ENCODE measurements at places on chromosomes 3 and 15.

DNA sequence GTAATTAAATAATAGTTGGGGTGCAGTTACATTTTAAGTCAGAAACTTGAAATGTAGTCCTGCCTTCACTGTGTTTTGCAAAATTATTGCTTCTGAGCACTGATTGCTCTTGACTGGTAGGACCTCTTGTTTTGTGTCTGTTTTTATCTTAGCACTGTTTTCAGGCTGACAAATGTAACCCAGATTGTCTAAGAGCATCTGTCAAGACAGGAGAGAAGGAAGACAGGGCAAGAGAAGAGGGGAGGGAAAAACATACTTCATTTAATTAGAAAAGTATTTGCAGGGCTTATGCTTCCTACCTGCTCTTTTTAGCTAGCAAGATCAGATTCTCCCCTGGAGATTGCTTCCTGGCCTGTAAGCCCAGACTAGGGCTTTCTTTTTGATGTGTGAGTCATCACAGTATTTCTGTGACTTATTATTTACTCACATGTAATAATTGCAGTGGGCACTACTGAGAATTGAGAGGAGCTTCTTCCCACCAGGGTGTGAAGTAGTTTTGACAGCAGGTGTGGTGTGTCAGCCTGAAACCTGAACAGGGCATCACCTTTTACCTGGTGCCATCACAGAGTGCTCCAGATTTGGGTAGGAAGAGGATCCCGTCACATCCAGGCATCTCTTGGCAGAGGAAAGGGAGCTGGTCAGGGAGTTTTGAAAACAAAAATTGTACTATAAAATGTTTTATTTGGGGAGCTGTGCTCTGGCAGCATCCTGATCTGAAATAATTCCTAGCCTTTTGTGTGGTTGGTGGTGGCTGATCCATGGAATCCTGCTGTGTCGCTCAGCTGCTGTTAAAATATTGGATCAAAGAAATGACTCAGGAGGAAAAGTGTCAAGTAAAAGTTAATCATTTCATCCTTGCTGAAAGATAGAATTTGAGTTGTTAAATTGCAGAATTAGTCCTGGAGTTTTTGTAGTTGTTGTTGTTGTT, 98.2 kb downstream of the TMEM108 start:
- no peak for DNase-seq

DNA sequence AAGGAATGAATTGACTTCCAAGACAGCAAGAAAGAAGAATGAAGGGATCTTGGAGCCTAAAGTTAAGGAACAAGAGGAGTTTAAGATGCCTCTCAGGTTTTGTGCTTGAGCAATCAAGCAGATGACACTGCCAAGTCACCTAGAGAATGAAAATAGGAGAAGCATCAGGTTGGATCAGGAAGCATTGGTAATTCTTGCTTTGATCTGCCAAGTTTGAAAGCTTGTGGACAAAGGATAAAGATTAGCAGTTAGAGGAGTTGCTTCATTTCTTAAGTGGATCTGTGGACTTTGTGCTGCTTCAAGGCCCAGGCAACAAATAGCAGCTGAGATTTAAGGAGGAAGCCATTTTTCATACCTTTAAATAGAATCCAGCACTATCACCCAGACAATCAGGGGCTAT, 35.6 kb downstream of the FRMD5 start:
- no peak for DNase-seq

GRCh38 chr3:52458770-52459545, 3.6 kb downstream of the NISCH start:
- DNase-seq = no peak

DNA sequence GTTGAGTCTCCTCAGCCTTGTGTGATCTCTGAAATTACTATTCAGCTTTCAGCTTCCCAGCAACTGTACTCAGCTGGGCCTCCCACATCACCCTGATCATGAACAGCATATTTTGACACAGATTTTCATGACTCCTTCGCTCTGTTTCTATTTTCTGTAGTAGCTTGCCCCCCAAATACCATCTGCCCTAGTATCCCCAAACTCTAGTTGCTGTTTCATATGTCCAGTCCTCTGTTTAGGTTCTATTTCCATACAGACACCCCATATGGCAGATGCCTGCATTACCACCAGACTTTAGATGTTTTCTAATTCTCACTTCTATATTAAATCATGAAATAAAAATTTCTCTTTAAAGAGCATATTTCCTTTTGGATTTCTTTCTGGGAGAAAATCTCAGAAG, 217.2 kb upstream of the ARPP21 start:
- DNase-seq = no peak

- no peak for DNase-seq
Observed at GRCh38 chr3:120568598-120568997, 27.5 kb upstream of the NDUFB4 start.

DNA sequence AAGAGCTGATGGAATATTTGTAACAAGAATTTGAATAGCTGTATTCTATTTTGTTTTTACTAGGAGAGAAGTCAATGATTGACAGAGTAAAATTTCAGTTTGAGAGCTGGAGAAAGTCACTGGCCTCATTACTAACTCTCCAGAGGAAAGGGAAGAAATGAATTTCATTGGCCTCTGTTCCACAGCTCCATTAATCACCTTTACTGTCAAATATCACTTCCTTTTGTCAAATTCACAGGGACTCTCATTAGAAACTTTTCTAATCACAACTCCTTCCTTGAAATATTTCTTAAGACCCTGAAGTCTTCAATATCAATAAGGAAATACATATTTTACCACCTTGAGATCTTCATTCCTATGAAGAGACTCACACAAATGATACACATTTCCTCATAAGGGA, 379.9 kb upstream of the RASGRP1 start:
- no peak for DNase-seq

DNA sequence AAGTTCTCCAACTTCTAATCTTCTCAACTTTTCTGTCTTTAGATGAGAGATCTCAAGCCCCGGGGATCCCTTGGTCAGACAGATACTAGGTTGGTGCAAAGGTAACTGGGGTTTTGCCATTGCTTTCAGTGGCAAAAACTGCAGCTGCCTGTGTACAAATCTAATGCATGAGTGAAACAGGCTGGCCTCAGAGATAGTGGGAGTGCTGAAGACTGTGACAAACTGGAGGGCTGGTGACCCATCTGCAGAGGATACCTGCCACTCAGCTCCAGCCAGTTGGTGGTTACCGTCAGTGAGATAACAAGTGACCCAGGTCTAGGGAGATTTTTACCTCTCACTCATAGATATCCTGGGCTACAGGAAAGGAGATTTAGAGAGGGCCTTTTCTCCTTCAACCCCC, 85.7 kb downstream of the RYR3 start:
- no peak for DNase-seq

DNA sequence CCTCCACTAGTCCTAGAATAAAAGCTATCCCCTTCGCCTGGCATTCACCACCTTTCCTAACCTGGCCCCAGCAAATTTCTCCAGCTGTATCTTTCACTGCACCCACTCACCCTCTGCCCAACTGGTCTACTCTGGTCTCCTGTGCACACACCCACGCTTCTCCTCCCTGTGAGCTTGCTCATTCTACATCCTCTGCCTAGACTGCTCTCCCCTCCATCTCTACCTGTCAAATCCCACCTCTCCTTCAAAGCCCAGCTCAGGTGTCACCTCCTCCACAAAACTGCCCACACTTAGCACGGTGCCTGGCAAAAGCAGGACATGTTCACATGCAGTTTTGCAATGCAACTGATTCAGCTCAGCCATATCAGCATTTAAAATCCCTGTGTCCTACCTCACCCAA, 45.8 kb upstream of the NTRK3 start:
- DNase-seq = no peak

GRCh38 chr3:122067588-122068240, 12.6 kb downstream of the CD86 start:
- DNase-seq = no peak

GRCh38 chr15:82970078-82970686, 15.8 kb upstream of the RAMAC start:
- DNase-seq = no peak

GRCh38 chr3:47265725-47266428, 16.7 kb downstream of the KIF9 start:
- no peak for DNase-seq

DNA sequence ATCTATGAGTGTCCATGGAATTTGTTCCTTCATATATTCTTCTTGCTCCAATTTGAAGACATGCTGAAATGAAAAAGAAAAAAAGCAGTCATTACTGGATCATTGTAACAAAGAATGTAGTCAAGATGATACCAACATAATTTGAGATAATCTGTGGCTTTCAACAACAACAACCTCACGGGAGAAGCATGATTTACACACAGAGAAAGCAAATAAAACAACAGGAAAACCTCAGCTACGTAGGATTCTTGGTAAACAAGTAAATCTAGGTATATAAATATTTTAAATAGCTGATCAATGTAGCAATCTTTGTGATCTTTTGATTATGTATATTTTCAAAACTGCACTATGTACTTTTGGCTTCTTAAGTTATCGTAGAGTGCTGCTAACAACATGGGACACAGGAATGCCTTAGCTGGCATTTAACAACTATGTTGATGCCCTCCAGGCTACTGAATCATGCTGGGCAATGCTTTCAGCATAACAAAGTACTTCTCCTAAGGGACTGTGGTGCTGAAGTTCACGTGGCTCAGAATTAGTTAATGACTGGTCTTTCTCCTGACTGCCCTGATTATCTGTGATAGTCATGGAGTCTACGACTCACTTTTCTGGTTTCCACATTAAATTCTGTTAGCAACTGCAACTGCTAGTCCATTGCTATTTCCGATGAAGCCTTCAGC, 96.5 kb upstream of the MYO5C start:
- no peak for DNase-seq

DNA sequence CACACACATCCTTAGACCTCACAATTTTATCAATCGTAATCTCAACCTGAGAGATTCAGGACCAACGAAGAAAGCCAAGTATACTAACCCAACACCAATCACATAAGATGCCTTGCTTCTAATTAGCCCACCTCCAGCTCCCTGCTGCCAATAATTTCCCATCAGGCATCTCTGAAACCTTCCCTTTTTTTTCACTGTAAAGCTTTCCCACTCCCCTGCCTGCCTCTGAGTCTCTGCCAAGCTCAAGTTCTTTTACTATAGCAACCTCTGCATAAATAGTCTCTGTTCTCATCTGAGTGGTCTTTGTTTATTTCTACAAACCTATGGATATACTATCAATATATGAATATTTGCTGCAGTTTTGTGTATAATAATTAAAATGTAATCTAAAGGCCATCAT, 86.5 kb downstream of the PIK3CB start:
- no peak for DNase-seq

GRCh38 chr15:61598655-61599054, 369.6 kb upstream of the RORA start:
- DNase-seq = no peak

Measured in stimulated activated CD4-positive, alpha-beta T cell treated with anti-CD3 and anti-CD28 coated beads, Interleukin-4, amount 100 ng/mL, for 1 hour (primary cell).